ENCODE measurements at places on chromosomes 16 and 17.
A peak's percentile ranks its signal among the peaks of the same experiment; 100 is the strongest.

GRCh38 chr16:55510185-55510805 lies 1.4 kb downstream of the LPCAT2 start:
- peak; percentile 11 for DNase-seq

- DNase-seq = no peak
These were observed 223.3 kb upstream of the SALL1 start for GRCh38 chr16:51374346-51374745.

- DNase-seq = no peak
These were observed 43.3 kb downstream of the TIMM22 start for GRCh38 chr17:1040216-1040600.

GRCh38 chr17:49404906-49405305 lies 9.8 kb downstream of the PHB1 start:
- no peak for DNase-seq

GRCh38 chr16:73046849-73047214 lies 1.1 kb downstream of the ZFHX3 start:
- DNase-seq = no peak

DNA sequence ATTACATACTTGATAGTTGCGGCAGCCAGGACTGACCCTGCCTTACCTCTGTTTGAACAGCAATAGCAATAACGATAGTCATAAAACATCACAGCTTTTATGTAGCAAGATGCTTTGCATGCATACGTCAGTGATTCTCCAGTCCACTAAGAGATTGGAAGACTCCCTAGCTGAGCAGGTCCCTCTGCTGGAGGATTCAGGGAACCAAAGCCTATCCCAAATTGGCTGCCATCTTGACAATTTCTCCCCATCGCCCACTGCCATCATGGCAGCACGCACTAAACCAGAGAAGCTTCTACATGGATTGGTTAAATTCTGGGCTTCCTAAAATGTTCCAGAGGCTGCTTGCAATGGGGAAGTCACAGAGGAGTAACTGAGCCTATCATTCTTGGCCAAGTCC lies 360.6 kb upstream of the XYLT1 start:
- DNase-seq = no peak

DNA sequence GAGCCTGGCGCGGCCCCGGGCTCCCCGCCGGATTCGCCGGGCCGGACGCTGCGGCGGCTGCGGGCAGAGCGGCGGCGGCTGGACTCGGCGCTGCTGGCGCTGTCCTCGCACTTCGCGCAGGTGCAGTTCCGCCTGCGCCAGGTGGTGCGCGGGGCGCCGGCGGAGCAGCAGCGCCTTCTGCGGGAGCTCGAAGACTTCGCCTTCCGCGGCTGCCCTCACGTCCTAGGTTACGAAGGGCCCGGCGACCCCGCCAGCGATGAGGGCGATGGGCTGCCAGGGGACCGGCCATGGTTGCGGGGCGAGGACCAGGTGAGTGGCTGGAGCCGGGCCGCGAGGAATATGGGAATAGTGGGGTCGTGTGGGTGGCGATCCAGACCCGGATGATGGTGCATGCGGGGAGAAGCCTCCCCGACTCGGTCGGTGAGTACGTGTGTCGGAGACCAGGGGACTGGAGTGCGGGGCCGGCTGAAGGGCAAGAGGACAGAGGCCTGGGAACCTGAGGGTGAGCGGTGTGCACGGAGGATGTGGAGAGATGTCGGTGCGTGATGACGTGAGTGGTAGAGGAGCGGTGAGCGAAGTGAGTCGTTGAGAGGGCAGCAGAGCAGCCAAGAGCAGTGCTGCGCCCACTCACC lies 517 bp downstream of the RUNDC1 start:
- DNase-seq = peak; percentile 45

GRCh38 chr17:15896277-15896676 lies 48.7 kb upstream of the ADORA2B start:
- DNase-seq = no peak

DNA sequence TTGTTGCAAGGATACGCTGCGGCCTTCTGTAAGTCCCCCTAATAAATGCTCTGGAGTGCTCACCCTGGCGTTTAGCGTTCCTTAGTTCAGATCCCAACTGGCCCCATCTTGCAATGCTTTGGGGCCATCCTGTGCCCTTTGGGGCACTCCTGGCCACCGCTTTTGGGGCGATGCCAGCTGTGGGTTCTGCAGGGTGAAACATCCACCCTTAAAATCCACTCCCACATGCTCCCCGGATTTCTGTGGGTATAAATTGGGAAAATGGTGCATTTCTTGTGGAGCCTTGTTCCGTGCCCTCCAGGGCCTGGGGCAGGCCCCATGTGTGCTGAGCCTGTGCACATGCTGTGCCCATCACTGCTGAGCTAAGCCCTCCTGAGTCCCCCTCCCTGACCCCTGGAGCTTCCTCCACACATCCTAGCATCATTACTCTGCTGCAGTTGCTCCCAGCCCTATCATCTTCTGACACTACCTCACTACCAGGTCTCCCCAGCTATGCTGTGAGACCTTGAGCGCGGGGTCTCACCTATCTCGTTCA lies 6.0 kb downstream of the MSRB1 start:
- no peak for DNase-seq

GRCh38 chr17:40945414-40945813 lies 8.0 kb upstream of the KRT23 start:
- DNase-seq = no peak
